Uterus (tissue), 4 donors: ENCODE measurements at places on chromosomes 12 and 14.
A peak's percentile ranks its signal among the peaks of the same experiment; 100 is the strongest.

- no peaks in the 10 kb centered on the region for H3K36me3 ChIP-seq
- peak; percentile 96 for DNase-seq
- peak within 1 kb of the TSS; percentile 89 for H3K27ac ChIP-seq
- no peaks in the 10 kb centered on the region for H3K27me3 ChIP-seq
- H3K4me3 ChIP-seq, result peak within 1 kb of the TSS; percentile 63
- H3K4me1 ChIP-seq, result no peaks in the 10 kb centered on the region
These were observed at the start of gene METTL1 for GRCh38 chr12:57771873-57772428. Gene METTL1, minus strand, starts transcription at chr12:57772105. Its CDS starts 22 bp downstream, at chr12:57772083.

GRCh38 chr12:104670439-104671408 lies 214.0 kb downstream of the CHST11 start:
- H3K27ac ChIP-seq, result no peak overlapping the region
- no peak for DNase-seq
- H3K27me3 ChIP-seq, result no peaks in the 10 kb centered on the region
- H3K4me3 ChIP-seq, result no peak overlapping the region

DNA sequence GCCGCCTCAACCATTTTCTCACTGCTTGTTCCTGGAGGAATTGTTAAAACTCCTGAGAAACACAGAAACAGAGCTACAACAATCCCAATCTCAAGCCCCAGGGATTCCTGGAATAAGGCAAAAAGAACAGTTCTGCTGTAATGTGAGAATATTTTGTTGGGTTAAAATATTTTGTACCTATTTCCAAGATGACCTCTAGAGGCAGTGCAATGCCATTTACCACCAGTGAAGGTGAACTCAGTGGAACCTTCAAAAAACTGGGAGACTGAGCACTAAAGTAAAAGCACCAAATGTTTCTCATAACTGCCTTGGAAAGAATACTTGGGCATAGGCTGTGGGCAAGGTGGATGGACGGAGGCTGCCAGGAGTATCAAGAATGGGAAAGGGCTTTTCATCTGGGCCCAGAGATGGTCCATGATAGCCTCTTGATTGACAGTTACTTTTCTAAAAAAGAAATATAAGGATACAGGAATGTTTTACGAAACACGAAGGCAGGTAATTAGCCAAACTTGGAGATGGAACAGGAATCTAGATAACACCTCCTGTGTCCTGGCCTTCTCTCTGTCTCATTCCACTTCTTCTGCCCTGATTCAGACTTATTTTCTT lies 334.0 kb upstream of the FLRT2 start:
- no peaks in the 10 kb centered on the region for H3K27me3 ChIP-seq
- DNase-seq, result no peak
- no peaks in the 10 kb centered on the region for H3K36me3 ChIP-seq
- H3K4me3 ChIP-seq, result no peak overlapping the region

DNA sequence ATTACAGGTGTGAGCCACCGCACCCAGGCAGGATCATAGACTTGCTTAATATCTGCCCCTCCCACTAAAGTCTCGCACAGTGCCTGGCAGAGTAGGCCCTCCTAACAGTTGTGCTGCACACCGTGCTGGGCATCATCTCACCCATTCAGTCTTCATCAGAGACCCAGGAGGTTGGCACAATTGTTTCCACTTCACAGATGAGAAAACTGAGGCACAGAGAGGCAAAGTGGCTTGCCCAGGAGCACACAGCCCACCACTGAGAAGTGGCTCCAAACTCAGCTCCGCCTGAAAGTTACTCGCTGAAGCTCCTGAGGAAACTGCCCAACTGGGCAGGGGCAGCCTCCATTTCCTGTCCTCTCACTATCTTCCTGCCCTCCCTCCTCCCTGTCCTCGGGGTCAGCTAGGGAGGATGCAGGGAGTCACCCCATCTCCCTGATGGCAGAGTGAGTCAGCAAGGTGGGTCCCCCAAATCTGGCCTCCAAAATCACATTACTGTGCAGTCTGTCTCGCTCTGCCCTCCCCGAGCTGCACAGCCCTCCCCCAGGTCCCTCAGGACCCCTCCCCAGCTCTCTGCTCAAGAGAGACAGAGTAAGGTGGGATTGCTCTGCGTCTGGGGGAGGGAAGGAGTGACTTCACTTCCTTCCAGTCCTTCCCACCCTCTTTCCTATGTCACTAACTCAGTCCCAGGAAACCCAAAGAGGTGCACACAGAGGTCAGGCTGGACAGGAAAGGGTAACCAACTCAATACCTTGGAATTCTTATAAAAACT lies 5.7 kb downstream of the SLC8B1 start:
- no peaks in the 10 kb centered on the region for H3K36me3 ChIP-seq
- no peak overlapping the region for H3K27ac ChIP-seq
- no peaks in the 10 kb centered on the region for H3K4me1 ChIP-seq
- no peak overlapping the region for H3K4me3 ChIP-seq
- no peak for DNase-seq
- no peaks in the 10 kb centered on the region for H3K27me3 ChIP-seq

- H3K27me3 ChIP-seq, result no peaks in the 10 kb centered on the region
- no peak overlapping the region for H3K27ac ChIP-seq
These were observed 83.7 kb downstream of the PTGER2 start for GRCh38 chr14:52397844-52398243.

- H3K4me1 ChIP-seq, result peaks cover 4% of the 10 kb centered on the region
- no peaks in the 10 kb centered on the region for H3K36me3 ChIP-seq
- no peaks in the 10 kb centered on the region for H3K27me3 ChIP-seq
- no peak overlapping the region for H3K4me3 ChIP-seq
- peak overlapping the region; percentile 83 for H3K27ac ChIP-seq
- DNase-seq, result peak; percentile 43
These were observed 111.9 kb downstream of the FOXN3 start for GRCh38 chr14:89304972-89305703.

GRCh38 chr12:76008428-76008827 lies 23.1 kb downstream of the PHLDA1 start:
- H3K27me3 ChIP-seq, result no peaks in the 10 kb centered on the region
- no peak overlapping the region for H3K4me3 ChIP-seq
- no peak overlapping the region for H3K27ac ChIP-seq
- no peak for DNase-seq

- H3K36me3 ChIP-seq, result no peaks in the 10 kb centered on the region
- H3K27ac ChIP-seq, result peak overlapping the region; percentile 79
- H3K4me3 ChIP-seq, result no peak overlapping the region
- no peak for DNase-seq
These were observed 95.8 kb downstream of the ITPK1 start for GRCh38 chr14:93019970-93020369.

DNA sequence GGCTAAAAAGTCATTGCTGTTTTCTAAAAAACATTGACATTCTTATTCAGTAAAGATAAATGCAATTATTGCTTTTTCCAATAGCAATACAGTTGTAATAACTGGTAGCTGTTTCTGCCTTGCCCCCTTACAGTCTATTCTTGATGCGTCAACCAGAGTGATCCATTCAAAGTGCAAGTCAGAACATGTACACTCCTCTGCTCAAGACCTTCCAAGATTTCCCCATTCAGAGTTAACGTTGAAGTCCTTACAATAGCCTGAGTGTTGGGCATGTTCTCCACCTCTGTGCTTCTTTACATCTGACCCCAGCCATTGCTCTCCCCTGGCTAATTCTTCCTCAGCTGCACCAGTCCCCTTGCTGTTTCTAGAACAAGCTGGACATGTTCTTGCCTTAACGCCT lies 24.3 kb downstream of the VRK1 start:
- H3K27me3 ChIP-seq, result no peaks in the 10 kb centered on the region
- no peak for DNase-seq
- H3K27ac ChIP-seq, result no peak overlapping the region

DNA sequence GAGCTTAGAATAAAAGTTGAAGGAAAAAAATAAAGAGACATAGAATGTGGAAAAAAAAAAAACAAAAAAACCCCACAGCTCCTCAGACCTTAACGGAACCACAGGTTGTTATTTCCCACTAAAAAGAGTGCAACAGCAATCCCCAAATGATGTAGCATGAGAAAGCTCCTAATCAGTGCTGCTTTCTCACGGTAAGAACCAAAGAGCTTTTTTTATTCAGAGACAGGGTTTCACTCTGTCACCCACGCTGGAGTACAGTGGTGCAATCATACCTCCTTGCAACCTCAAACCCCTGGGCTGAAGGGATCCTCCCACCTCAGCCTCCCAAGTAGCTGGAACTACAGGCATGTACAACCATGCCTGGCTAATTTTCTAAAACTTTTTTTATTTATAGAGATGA lies 13.3 kb downstream of the NDUFA12 start:
- H3K36me3 ChIP-seq, result no peaks in the 10 kb centered on the region
- no peak overlapping the region for H3K4me3 ChIP-seq
- DNase-seq, result no peak
- H3K27me3 ChIP-seq, result no peaks in the 10 kb centered on the region
- no peaks in the 10 kb centered on the region for H3K4me1 ChIP-seq

DNA sequence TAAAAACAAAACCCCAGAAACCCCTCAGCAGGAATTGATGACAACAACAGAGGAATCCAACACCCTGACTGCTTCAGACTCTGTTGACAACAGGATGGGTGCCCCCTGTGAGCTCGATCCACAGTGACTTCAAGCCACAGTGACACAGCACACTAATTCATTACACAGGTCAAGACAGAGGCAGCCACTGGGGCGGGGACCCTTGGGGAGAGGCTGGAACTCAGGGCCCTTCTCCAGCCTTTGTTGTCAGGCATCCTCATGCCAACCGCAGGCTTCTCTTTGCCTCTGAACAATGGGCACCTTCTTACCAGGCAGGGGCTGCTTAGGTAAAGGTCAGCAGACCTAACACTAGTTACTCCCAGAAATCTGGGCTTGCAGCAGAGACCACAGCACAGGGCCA lies 37.6 kb downstream of the ACADS start:
- H3K27ac ChIP-seq, result no peak overlapping the region
- H3K4me1 ChIP-seq, result no peaks in the 10 kb centered on the region
- H3K27me3 ChIP-seq, result no peaks in the 10 kb centered on the region

GRCh38 chr12:116400636-116401372 lies 123.3 kb upstream of the MED13L start:
- no peak overlapping the region for H3K27ac ChIP-seq
- H3K36me3 ChIP-seq, result no peaks in the 10 kb centered on the region
- DNase-seq, result no peak
- H3K27me3 ChIP-seq, result no peaks in the 10 kb centered on the region

GRCh38 chr14:43706900-43707299 lies 800.2 kb downstream of the FSCB start:
- H3K27me3 ChIP-seq, result no peaks in the 10 kb centered on the region
- H3K36me3 ChIP-seq, result no peaks in the 10 kb centered on the region
- DNase-seq, result no peak
- H3K4me1 ChIP-seq, result no peaks in the 10 kb centered on the region
- no peak overlapping the region for H3K4me3 ChIP-seq

GRCh38 chr12:86950043-86950442 lies 693.9 kb upstream of the MGAT4C start:
- H3K36me3 ChIP-seq, result no peaks in the 10 kb centered on the region
- H3K4me1 ChIP-seq, result no peaks in the 10 kb centered on the region
- no peak overlapping the region for H3K4me3 ChIP-seq
- no peak for DNase-seq

- no peak overlapping the region for H3K27ac ChIP-seq
- no peaks in the 10 kb centered on the region for H3K27me3 ChIP-seq
- H3K36me3 ChIP-seq, result no peaks in the 10 kb centered on the region
- no peak overlapping the region for H3K4me3 ChIP-seq
- no peak for DNase-seq
These were observed 137.6 kb downstream of the GRIN2B start for GRCh38 chr12:13843841-13844240.

- H3K27me3 ChIP-seq, result peaks cover 23% of the 10 kb centered on the region
- no peaks in the 10 kb centered on the region for H3K36me3 ChIP-seq
- no peaks in the 10 kb centered on the region for H3K4me1 ChIP-seq
These were observed 104.8 kb upstream of the DIO3 start for GRCh38 chr14:101456246-101457175.

- H3K4me1 ChIP-seq, result no peaks in the 10 kb centered on the region
- H3K27me3 ChIP-seq, result no peaks in the 10 kb centered on the region
- no peak overlapping the region for H3K27ac ChIP-seq
- no peak for DNase-seq
- no peaks in the 10 kb centered on the region for H3K36me3 ChIP-seq
These were observed 2.0 kb downstream of the SERPINA1 start for GRCh38 chr14:94386085-94387031.

- no peaks in the 10 kb centered on the region for H3K4me1 ChIP-seq
- no peak overlapping the region for H3K27ac ChIP-seq
- H3K4me3 ChIP-seq, result no peak overlapping the region
- H3K27me3 ChIP-seq, result no peaks in the 10 kb centered on the region
- no peak for DNase-seq
These were observed 209.7 kb upstream of the CDKN3 start for GRCh38 chr14:54186821-54187763.

DNA sequence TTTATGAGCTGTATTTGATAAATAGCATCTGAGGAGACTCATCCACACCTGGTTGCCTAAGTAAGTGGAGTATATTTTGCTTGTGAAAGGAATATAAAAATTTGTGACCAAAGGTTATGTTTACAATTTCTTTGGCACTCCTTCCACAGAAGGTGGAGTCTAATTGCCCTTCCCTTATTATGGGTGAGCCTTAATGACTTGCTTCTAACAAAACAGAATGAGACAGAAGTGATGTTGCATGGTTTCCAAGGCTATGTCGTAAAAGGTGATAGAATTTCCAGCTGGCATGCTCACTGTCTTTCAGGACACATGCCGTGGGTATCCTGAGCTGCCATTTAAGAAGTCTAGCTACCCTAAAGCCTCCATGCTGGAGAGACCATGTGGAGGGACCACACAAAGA lies 116.8 kb upstream of the ABCD2 start:
- H3K4me1 ChIP-seq, result no peaks in the 10 kb centered on the region
- H3K4me3 ChIP-seq, result no peak overlapping the region
- H3K36me3 ChIP-seq, result no peaks in the 10 kb centered on the region
- no peak overlapping the region for H3K27ac ChIP-seq
- no peaks in the 10 kb centered on the region for H3K27me3 ChIP-seq

DNA sequence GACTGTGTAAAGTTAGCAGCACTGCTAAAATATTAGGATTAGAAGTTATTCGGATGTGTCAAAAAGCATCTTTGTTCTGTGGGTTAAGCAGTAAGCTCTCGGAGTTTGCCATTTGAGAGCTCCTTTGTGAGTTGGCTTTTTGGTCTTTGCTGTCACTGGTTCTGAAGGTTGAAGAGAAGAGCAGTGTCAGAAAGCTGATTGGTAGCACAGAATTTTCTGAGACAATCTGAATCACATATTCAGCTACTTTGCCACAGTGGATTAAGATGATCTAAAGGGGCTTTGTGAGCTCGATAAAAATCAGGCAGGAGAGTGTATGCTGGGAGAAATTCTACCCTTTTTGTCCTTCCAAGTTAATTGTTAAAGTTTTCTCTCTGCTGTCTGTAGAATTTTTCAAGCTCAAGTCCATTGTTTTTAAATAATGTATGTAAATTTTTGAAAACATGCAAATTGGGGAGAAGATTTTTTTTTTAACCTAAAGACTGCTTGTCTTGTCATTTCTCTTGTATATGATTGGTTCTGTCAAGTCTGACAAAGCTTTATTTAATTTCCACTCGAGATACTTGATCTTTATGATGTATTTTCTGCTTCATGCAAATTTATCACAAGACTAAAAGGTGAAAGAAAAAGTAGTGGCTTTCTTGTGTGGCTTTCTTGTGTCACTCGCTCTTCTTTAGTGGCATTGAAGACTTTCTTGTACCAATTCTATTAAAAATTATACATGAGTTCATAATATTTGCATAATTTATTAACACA lies 307.3 kb downstream of the EGLN3 start:
- no peak overlapping the region for H3K27ac ChIP-seq
- no peak overlapping the region for H3K4me3 ChIP-seq
- H3K4me1 ChIP-seq, result no peaks in the 10 kb centered on the region
- no peak for DNase-seq
- H3K27me3 ChIP-seq, result no peaks in the 10 kb centered on the region
- H3K36me3 ChIP-seq, result no peaks in the 10 kb centered on the region

GRCh38 chr12:1419849-1420371 lies 174.5 kb downstream of the FBXL14 start:
- DNase-seq, result no peak
- H3K27me3 ChIP-seq, result no peaks in the 10 kb centered on the region
- no peaks in the 10 kb centered on the region for H3K4me1 ChIP-seq
- H3K4me3 ChIP-seq, result no peak overlapping the region
- H3K36me3 ChIP-seq, result no peaks in the 10 kb centered on the region
- no peak overlapping the region for H3K27ac ChIP-seq
